ENCODE measurements at places on chromosomes 2 and 18.

DNA sequence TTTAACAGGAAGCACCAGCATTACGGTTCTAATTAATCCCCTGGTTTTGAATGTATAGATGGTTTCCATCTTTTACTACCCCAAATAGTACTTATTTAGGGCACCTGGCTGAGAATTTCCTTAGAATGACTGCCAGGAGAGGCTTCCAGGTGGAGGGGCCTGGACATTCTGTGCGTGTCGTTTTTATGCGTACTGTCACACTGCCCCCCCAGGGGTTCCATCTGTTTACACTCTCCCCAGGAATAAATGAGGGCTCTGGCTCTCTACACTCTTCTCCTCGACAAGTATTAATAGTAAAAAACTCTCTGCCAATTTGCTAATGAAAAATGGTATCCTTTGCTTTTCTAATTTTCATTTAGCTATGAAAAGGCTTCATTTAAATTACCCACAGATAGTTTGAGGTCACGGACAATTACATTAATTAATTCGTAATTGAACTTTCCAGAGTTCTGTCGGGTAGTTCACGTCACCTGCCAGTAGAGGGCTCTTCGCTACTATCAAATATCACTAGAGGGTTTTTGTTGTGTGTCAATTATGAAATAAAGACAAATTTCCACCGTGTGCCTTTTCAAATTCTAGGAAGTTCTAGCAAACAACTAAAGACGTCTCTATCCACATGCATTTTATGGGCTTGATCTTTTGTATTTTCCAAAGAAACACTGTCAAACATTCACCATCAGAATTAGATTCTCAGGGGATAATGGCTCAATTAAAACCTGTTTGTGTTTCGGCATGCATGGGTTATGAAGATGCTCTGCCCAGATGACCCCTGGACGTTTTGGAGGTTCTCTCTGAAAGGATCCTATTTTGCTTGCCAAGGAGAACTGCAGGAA lies 88.8 kb upstream of the ASB18 start:
- peak; percentile 4 for DNase-seq

DNA sequence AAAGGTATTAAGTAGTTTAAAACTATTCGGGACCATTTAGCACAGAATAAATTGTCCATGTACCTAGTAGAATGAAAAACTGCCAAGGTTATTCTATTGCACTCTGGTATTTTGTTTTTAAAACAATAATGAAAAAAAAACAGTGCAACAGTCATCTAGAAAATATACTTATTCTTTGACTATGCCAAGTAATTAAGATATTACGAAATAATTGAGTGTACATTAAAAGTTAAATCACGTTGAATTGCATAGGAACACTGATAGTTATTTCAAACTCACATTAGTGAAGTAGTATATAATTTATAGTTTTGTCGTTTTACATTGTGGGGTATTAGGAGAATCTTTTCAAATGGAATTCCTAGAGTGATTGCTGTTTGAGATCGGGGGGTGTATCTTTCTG lies 20.1 kb downstream of the R3HDM1 start:
- no peak for DNase-seq

- DNase-seq = no peak
Observed at GRCh38 chr2:234492717-234493485, 4.0 kb downstream of the ARL4C start.

DNA sequence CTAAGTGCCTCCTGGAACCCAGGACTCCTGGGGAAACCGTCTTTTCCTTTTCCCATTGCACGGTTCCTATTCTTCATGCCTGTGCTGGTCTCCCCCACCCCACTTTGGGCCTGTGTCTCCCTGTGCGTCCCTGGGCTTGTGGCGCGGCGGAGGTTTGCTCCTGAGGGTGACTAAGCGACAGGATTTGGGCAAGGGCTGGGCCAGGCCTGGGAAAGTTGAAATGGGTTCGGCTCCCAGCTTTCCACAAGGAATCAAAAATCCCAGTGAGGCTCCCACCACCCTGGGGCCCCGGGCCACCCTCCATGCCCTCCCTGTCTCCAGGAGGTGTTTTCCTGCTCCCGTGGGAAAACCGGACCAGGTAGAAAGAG lies 197.6 kb downstream of the NDUFA10 start:
- no peak for DNase-seq

All from fibroblast of the conjunctiva (primary cell).